ENCODE measurements at places on chromosomes 11 and 22.

DNA sequence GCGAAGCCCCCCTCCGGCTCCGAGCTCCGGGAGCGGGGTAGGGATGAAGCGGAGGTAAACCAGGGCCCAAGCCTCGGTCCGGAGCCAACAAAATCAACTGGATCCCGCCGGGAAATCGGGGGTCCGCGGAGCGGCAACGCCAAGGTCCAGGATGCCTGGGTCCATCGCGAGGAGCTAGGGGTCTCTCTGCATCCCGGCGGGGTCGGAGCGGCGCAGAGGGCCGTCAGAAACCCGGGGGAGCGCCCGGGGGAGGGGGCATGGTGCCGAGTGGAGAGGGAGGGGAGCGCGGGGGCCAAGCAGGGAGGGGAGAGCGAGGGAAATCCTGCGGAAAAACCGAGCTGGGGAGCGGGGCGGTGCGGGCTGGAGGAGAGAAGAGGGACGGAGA is 51.8 kb downstream of the SLC22A12 start:
- no peak for DNase-seq

GRCh38 chr11:45806937-45807791 is 2.2 kb downstream of the SLC35C1 start:
- DNase-seq = no peak

DNA sequence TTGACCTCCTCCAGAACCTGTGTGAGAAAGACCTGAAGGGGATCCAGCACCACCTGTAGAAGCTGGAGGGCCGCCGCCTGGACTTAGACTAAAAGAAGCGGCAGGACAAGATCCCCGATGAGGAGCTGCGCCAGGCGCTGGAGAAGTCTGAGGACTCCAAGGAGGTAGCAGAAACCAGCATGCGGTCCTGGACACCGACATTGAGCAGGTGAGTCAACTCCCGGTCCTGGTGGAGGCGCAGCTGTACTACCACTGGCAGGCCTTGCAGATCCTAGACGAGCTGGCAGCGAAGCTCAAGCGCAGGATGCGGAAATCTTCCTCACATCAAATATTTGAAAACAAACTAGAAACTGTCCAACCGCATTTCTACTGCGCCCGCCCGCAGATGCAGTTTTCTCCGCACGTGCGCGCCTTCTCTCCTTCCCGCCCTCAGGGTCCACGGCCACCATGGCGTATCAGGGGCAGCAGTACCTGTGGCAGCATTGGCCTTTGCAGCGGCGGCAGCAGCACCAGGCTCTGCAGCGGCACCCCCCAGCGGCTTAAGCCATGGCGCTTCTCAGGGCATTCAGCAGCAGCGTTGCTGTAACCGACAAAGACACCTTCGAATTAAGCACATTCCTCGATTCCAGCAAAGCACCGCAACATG is 10.2 kb downstream of the CLDN25 start:
- DNase-seq = no peak

GRCh38 chr11:126599217-126599897 is 243.9 kb downstream of the ST3GAL4 start:
- no peak for DNase-seq

GRCh38 chr11:39036021-39036420 is 2423.4 kb downstream of the LRRC4C start:
- DNase-seq = no peak

GRCh38 chr22:43370036-43370435 is 26.9 kb upstream of the SCUBE1 start:
- no peak for DNase-seq

DNA sequence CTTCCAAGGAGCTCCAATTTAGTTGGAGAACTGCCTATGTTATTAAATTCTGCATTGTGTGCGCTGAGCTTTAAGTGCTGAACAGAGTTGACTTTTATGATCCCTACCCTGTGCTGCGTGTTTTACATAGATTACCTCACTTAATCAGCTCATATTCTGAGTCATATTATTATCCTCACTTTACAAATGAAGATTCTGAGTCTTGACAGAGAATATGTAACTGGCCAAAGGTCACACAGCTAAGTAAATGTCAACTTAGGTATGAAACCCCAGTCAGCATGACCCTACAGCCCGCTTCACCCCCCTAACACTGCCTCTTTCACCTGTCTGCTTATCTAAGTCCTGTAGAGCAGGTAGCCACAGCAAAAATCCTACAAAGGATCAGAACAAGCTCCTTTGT is 19.8 kb upstream of the TMPRSS5 start:
- DNase-seq = no peak

- no peak for DNase-seq
These were observed 27.9 kb upstream of the FZD4 start for GRCh38 chr11:86983021-86983488.

- no peak for DNase-seq
These were observed 33.3 kb downstream of the KCNC1 start for GRCh38 chr11:17767914-17768313.

DNA sequence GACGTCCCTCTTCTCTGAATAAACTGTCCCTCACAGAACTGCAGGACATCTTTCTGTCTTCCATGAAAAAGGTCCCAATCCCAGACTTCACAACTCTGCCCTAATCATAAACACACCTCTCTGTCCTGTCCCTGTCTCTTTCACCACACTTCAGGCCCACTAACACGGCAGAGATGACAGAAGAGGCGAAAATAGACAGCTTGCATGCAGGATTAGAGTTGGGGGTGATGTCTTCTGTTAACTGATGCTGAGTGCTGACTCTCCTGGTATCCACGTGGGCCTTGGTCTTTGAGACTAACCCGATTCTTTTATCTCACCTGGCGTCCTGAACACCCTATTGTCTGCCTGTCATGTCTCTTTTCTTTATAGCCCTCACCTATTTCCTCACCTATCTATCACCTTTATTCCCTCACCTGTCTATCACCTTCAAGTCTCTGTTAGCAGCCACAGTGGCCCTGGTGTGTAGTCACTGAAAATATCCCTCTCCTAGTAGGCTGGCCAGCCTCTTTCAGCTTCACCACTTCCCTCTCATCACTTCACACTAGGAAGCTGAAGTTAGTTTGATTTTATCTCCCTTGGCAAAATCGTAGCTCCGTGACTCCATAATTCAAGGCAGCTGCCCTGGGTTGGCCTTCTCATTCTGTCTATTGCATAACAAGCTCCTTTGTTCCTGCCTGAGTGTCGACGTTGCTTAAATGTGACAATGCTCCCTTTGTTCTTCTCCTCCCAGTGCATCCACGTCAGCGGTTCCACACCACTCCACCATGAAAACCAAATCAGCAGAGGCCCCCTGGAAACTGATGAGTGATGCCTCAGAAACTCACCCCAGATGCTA is 30.6 kb upstream of the DRD2 start:
- DNase-seq = no peak

GRCh38 chr11:96486890-96487611 is 97.2 kb downstream of the JRKL start:
- no peak for DNase-seq

- DNase-seq = no peak
These were observed 91.8 kb downstream of the FEZ1 start for GRCh38 chr11:125404157-125404810.

DNA sequence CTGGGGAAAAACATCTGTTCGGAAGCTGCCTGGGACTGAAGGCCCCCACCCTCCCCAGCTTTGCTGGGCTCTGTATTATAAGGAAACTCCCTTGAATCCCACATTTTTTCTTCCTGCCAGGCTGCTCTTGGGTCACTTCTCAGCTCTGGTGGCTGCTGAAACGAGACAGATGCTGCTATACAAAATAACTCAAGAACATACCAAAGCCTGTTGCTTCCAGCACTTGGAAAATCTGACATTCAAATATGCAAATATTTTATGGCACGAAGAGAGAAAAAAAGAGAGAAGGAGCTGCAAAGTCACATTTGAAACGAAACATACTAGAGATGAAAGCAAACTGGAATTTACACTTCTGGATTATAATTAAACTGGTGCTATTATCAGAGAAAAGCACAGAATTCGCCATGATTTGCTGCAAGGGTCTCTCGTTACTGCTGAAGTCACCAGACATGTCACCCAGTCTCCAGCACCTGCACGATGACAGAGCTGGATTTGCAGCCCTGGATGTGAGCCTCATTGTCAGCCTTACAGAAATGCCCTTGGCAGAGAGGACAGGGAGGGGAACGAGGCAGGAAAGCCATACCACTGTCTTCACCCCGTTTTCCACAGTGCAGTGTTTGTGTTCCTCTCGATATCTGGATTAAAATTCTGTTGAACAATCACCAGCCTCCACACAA is 47.9 kb upstream of the IGSF9B start:
- DNase-seq = no peak

DNA sequence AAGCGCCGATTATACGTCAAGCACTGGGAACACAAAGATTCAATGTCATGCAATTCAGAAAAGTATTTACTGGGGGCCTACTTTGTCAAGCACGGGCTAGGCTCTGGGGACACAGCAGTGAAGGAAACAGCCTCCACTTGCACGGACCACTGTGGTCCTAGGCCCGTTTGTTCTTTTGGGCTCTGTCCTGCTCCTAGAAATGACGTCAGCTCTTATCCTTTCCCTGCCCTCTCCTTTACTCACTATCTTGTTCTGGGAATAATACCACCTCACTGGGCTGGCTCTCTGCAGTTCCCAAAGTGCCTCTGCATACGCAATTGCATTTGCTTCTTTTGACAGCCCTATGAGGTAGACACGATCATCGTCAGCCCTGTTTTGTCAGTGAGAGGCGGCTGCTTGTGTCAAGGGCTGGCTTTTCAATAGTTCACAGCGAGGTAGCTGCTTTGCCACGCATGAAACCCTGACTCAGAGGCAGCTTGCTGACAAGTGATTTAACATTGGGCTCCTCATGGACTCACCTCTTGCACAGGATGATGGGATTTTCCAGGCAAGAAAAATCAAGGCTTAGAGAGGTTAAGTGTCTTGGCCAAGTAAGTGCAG is 22.9 kb upstream of the IGSF22 start:
- no peak for DNase-seq

GRCh38 chr22:47111626-47112581 is 349.5 kb downstream of the TBC1D22A start:
- no peak for DNase-seq

GRCh38 chr11:48063424-48063978 is 83.1 kb downstream of the PTPRJ start:
- DNase-seq = no peak

DNA sequence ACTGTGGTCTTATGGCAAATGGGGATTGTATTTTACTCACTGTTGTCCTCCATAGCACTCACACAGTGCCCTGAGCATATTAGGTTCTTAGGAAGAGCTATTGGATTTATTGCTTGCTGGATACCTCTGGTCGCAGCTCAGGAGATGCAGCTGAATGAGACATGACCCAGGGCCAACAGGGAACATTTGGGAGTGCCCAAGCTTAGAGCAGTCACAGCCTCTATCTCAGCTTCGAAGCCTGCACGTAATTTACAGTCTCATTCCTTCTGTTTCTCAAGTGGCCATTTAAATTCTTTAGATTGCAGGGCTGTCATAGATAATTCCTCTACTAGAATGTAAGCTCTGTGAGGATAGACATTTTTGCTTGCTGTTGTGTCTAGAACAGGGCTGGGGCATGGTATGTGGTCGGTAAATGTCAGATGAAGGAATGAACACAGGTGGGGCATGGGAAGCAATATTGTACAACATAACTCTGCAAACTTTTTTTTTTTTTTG is 192.8 kb downstream of the GRIK4 start:
- DNase-seq = no peak

Measured in stimulated activated CD4-positive, alpha-beta T cell treated with anti-CD3 and anti-CD28 coated beads, Interleukin-4, amount 100 ng/mL, for 4 hours (primary cell).